Non-pigmented ciliary epithelial cell (primary cell): ENCODE measurements at places on chromosomes 13 and 19.

DNA sequence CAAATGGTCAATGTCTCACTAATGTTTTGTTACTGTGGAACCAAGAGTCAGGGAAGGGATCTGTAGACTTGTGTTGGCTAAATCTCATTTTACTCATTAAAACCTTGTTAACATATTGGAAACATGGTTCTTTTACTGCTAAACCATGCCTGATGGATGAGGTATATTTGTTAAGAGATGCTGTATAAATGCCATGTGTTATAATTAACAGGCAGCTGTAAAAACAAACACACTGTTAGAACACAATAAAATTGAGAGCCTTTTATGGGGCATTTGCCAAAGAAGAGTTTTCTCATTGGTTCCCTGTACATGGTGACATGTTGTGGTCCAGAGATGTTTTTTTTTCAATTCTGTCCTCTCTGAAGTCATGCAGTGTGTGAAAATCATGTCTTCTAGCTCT lies 121.9 kb downstream of the ESD start:
- no peak for DNase-seq

DNA sequence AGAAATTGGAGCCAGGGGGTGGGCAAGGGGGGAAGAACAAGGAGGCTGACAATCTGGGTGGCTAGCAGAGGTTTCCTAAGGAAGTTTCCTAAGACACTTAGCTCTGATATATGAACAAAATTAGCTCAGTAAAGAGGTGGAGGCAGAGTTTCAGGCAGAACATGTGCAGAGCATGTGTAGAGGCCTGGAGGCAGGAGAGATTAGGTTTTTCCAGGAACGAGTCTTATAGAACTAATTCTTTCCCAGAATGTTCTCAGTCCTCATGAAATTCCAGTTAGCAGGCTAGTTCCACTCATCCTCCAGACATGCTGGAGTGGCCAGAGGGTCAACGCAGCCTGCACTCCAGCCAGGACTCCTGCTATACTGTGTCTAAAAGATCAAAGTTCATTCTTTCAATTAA lies 184.7 kb downstream of the LACC1 start:
- no peak for DNase-seq

DNA sequence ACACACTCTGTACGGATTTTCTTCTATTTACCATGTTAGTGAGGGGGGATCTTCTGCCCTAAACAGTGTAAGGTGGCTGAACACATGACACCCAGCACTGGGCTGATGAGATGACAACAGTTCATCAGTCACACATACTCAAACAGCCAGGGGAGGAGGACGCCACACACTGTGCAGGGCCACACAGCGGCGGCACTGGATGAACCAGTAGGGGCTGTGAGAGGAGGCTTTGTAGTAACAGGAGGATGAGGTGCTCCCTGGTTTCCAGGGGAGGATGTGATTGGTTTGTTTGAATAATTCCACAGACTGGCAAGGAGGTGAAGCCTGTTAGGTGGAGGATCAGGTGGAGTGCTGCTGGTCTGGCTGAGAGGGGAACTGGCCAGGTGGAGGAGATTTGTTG lies 16.3 kb upstream of the GTF3A start:
- DNase-seq: no peak

GRCh38 chr13:35600137-35600536 lies 123.6 kb upstream of the MAB21L1 start:
- DNase-seq: no peak

- DNase-seq: no peak
Observed at GRCh38 chr13:67421475-67421874, 191.3 kb upstream of the PCDH9 start.
